Dermis blood vessel endothelial cell (primary cell): ENCODE measurements at places on chromosomes 4 and X. TPM values are rescaled to one million over a fixed set of nuclear protein-coding genes. Genes with fewer than 3 reads are reported as not detected.

XKRX gene
- total RNA-seq, result 0.05 and 0.17 TPM in 2 replicates

IL1RAPL2 gene
- total RNA-seq, result not detected in 2 replicates

SLC9B1 gene
- total RNA-seq, result 0.09 TPM in 1 of 2 replicates, not detected in the other

ATP1B4 gene
- total RNA-seq, result not detected in 2 replicates

DNA sequence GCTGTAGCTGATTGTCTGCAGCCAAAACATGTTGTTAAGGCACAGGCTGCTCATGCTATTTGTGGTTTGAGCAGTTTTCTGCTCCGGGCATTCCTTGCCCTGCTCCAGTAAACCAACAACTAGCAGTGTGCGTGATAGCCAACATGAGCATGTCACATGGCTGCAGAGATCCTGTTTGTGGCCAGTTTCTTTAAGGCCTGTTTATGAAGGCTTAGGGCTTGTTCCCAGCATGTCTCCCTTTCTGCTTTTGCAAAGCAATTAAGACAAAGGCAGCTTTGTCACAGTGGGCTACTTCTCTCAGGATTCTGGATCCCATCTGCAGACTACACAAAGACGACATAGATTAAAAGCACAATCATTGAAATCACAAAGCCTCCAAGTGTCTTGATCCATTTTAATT lies 160.5 kb downstream of the ZNF518B start:
- no peak for DNase-seq

DNA sequence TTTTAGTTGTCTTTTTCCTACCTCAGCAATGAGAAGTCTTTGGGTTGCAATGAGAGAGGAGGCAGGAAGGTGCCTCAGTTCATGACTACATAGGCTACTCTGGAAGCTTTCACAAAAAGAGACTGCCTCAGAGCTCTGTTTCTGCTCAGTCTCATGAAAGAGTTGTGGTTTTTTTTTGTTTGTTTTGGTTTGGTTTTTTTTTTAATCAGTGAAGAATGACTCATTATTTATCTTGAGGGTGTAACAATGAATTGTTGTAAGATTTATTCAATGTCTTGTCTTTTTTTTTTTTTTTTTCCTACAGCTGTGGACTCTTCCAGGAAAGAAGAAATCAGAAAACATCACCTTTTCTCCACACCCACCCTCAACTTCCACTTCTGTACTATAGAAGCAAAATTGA lies 67.5 kb upstream of the CXCL13 start:
- DNase-seq, result no peak

DNA sequence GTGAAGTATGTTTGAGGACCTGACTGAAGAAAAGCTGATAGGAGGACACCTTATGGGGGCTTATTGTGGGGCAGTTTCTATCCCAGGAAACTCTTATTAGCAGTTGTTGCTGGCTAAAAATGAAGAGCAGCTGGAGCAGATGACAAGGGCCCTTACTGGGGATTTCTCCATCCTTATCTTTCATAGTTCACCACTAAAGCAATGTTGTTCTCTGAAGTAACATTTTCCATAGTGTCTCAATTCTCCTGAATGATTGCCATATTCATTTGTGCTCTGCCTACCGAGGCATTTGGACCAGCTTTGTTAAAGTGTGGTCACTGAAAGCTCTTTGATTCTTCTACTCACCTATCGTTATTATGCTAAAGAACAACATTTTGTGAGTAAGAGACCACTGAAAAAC lies 7.7 kb downstream of the ENOX2 start:
- no peak for DNase-seq

- DNase-seq, result no peak
Measured at GRCh38 chr4:32455231-32455630, 1735.1 kb downstream of the PCDH7 start.

GRCh38 chr4:15325987-15326386 lies 101.8 kb upstream of the C1QTNF7 start:
- DNase-seq, result no peak

DNA sequence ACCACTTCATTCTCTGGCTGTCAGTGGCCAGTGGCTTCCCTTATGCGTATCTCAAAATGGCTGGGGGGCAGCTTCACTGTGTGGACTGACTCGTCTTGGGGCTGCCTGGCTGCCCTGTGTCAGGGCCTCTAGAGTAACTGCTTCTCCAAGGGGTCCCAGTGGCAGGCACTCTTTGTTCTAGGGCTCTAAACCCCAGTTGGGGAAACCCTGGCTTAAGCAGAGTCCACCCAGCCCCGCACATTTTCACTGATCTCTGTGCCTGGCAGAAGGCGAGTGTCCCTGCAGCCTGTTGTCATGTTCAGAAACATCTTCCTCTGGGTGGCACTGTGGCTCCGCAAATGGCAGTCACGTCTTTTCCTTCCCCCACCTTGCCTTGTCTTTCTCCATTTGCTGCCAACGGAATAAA lies 59.7 kb downstream of the NBDY start:
- DNase-seq, result no peak

DNA sequence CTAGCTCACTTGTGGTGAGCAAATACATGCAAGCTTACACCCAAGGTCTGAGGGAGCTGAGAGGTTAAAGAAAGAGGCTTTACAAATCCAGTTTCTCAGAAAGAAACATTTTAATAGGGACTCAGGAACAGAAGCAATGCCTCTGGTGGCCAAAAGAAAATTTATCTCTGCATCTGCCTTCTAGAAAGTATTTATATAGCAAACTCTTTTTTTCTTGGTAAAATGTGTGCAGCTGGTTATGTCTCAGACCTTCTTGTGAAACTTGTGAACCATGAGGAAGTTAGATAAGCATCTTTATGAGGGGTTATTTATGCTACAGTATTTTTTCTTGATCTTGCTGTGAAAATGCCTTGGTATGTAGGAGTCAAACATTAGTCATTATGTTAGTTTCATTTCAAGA lies 48.5 kb upstream of the CYSLTR1 start:
- DNase-seq, result no peak

DNA sequence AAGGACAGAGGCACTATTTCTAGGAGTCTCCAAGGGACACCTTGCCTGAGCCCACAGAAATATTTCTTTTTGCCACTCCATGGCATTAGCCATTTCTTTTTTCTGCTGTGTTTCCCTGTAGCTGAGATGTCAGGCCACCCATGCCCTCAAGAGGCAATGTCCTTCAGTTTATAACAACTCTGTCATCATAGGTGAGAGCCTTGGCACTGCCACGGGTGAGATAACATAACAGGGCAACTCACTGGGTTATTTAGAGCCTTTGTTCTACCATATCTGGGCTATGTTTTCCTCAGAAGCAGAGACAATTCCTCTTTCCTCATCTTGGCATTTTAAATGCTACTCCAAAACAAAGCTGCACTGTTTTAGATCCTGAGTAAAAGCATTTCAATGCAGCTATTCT lies 99.9 kb upstream of the MAOA start:
- DNase-seq, result no peak
